ENCODE measurements at places on chromosomes 1 and 21.

DNA sequence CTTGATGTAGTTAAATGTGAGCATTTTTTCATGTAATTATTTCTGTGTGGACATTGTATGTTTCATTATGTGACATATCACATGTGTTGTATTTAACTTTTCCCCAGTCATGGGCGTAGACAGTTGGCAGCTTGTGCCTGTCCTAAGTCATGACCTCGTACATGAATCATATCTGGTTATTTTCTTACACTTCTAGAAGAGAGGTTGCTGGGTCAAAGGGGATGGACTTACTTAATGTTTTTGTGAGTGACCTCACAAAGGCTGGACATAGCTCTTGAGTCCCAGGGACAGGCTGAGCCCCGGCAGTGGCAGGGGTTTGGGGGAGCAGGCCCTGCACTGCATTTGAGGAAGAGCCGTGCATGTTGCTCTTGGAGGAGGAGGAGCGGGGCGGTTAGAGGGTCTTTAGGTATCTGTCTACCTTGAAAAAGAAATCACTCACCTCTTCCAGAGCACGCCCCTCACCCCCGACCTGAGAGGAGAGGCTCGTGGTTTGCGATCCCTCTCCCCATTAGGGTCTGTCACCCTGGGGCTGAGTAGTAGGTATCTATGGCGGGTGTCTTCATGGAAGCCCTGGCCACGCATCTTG lies 16.4 kb downstream of the IFNGR2 start:
- DNase-seq: no peak

DNA sequence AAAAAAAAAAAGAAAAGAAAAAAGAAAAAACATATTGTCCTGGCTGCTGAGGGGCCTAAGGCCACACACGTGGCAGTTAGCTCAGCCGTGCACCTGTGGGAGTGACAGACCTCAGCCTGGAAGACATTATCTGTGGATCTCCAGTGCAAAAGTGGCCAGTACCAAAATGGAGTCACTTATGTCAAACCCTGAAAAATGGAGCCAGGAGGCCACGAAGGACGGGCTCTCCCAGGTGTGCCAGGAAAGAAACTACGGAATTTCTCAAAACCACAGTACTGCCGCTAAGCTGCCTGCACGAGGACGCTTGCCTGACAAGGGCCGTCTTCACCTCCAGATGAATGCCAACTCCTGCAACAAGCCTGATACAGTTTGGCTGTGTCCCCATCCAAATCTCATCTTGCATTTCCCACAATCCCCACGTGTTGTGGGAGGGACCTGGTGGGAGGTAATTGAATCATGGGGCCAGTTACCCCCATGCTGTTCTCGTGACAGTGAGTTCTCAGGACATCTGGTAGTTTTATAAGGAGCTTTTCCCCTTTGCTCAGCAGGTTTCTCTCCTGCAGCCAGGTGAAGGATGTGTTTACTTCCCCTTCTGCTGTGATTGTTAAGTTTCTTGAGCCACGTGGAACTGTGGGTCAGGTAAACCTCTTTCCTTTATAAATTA lies 5.3 kb upstream of the MIB2 start:
- no peak for DNase-seq

- no peak for DNase-seq
Observed at GRCh38 chr1:33930346-33931110, 66.6 kb downstream of the HMGB4 start.

DNA sequence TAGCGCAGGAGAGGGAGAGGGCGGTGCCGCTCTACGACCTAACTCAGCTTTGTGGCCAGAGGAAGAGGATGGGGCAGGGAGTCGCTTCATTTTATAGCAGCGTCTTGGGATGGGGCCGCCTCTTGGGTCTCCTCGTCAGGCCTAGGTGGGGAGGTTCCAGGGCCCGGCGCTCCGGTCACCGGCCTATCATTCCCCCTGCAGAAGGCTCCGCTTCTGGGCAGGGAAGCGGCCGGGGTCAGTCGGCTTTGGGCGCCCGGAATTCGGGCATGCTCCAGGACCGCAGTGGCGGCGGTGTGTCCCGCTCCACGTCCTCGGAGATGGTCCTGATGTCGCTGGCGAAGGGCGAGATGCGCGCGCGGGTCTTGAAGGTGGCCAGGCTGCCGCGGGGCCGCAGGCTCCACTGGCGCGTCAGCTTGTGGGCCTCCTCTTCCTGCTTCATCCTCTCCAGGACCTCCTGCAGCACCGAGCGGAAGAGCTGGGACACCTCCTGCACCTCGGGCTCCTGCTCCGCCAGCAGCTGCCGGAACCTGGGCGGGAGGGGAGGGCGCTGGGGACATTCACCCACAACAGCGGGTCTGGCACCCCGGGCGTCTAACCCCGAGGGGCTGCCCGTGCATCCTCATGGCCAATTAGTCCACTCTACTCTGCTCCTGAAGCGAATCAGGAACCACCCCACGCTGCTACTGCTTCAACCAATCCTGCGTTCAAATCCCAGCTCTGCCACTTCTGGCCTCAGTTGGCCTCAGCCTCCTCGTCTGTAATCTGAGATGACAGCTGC lies 13.0 kb downstream of the RD3 start:
- DNase-seq: no peak

- no peak for DNase-seq
Observed at GRCh38 chr21:36980280-36981048, 14.0 kb upstream of the HLCS start.

- DNase-seq: no peak
Observed at GRCh38 chr1:184052194-184052559, 647 bp downstream of the TSEN15 start.

DNA sequence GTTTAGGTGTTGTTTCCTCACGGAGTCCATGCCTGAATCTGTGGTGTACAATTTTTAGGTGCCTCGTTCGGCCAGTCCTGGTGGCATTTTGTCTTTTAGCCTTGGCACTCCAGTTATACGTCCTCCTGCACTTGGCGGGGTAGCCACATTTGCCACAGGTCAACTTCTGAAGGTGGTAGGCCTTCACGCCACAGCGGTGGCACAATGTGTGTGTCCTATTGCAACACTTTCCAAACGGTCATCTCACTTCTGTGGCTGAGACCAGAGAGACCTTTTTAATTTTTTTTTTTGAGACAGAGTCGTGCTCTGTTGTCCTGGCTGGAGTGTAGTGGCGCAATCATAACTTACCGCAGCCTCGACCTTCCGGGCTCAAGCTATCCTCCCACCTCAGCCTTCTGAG lies 49.1 kb downstream of the CAMTA1 start:
- DNase-seq: no peak

- DNase-seq: no peak
Observed at GRCh38 chr1:198185759-198186158, 29.0 kb downstream of the NEK7 start.

GRCh38 chr1:28720376-28720775 lies 16.4 kb upstream of the YTHDF2 start:
- no peak for DNase-seq

- DNase-seq: no peak
Observed at GRCh38 chr1:207174913-207175312, 70.9 kb downstream of the C4BPA start.

DNA sequence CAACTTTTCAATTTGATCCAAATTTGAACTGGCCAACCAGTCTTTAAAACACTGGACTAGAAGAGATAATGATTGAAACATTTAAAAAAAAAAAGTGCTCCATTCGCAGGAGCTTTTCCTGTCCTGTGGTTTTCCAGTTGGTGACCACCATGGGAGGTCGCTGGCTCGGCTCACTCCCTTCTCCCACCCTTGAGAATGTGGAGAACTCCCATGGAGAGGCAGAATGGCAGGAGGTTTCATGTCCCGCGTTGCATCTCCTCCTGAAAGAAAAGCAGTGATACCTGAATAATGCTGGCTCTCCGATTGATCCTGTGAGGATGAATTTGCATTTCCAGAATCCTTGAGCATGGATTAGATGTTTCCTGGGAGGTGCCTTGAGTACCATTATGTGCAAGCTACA lies 16.5 kb upstream of the MPZL1 start:
- no peak for DNase-seq

GRCh38 chr1:108913105-108913948 lies 36.5 kb downstream of the GPSM2 start:
- DNase-seq: no peak

GRCh38 chr1:172537366-172537765 lies 4.4 kb downstream of the SUCO start:
- DNase-seq: no peak

DNA sequence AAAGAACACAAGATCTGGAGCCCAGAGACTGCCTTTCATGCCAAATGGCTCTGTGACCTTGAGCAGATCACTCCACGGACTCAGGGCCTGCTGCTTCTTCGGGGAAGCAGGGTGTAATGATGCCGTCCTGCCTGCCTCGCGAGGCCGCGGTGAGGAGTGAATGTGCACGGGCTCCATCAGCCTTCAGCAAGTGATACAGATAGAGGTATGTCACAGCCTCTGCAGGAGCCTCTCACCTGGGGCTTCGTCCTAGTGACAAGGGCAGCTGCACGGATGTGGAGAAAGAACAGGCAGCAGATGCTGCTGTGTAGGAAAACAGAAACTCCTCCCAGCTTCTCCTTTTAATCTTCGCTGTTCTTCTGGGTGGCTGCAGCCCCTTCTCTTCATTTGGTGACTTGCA lies 127.5 kb downstream of the KCNN3 start:
- no peak for DNase-seq

DNA sequence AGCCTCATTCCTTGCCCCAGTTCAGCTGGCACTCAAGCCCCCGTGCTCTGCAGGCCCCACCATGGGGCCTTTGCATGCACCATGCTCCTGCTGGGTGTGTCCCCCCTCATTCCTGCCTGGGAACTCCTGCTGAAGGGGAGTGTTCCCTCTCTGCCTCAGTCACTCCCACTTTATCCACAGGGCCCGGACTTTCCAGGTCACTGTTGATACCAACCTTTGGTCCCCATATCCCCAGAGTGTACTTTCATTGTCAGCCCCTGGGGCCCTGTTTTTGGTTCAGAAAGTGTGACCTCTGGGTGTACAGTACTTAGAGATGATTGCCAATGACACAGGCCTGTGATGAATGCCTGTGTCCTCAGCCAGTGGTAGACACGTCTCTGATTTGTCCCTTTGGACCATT lies 2.9 kb downstream of the TTC22 start:
- DNase-seq: no peak

DNA sequence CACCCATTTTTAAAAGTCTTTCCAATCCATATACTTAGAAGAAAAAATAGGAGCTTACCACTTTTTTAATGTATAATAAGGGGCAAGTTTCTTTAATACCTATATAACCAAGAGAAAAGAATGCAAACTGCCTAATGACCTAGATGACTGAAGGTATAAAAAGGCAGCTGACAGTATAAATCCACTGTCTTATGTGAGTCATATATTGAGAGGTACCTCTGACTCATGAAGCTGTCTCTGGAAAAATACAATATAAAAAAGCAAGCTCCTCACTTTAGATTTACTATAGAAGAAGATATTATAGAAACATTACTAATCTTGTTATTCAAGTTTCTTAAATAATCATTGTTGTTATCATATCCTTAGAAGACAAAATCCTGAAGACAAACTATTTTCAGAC lies 144.2 kb downstream of the VAV3 start:
- no peak for DNase-seq

DNA sequence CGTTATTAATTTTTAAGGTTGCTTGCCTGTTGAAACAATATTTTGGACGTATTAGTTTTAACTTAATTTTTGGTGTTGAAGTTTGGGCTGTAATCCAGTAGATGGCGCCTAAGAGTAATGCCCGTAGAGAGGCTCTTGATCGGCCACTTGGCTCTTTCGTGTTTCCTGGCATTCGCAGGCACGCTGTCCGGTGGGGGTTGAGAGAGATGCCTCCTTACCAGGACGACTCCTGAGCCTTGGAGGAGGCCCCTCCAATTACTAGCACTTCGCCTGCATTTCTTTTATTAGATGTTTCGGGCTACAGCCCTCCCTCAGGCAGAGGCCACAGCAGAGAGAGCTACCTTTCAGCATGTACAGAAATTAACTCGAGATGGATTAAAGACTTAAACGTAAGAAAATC lies 12.0 kb downstream of the OR2M4 start:
- peak; percentile 0 for DNase-seq

- no peak for DNase-seq
Observed at GRCh38 chr21:36640721-36641244, 58.1 kb upstream of the SIM2 start.

DNA sequence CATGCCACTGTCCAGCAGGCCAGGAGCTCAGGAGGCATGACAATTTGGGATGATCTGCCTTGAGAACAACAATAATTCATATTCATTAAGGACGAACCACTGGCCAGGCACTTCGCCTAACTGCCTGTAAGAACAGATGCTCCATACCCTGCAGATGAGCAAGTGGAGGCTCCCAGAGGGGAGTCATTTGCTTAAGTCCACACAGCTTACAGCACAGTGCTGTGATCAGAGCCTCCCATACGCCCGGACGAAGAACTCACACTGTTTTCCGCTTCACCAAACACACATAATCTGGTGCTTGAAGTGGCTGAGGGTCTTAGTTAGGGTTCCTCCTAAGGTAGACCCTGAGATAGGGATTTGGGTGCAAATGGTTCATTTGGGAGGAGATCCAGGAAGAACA lies 93.4 kb upstream of the KLHDC7A start:
- DNase-seq: no peak

DNA sequence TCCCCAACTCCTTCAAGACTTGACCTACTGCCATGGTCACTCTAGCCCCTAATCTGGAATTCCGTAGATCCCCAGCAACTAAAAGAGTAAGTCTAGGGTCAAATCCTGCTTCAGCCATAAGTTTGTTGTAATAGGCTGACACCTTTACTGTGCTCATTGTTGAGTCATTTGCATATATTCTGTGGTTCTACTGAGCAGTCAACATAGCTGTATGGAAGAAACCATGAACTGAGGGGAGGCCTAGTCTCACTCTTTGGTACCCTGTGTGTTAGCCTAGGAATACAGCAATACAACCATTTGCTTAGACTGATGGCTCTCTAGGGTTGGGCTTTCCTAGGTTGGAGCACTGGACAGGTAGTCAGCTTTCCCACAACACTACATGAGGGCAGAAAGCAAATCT lies 23.6 kb upstream of the SLC35D1 start:
- no peak for DNase-seq

DNA sequence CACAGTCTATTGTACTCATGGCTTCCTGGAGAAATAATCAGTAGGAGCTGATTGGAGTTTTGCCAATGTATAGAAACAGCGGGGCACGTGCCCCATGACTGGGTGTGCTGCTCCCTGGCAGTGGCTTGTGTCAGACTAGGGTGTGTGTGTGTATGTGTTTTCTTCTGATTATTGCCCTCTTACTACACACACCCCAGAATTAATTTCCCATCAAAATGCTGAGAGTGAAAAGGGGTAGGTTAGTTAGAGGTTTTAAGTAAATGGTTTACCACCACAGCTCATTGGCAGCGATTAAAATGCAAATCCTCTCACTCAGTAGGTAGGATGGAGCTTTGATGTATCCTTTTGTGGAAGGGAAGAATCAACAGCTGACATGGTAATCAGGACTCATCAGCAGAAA lies 29.9 kb downstream of the HHAT start:
- no peak for DNase-seq

DNA sequence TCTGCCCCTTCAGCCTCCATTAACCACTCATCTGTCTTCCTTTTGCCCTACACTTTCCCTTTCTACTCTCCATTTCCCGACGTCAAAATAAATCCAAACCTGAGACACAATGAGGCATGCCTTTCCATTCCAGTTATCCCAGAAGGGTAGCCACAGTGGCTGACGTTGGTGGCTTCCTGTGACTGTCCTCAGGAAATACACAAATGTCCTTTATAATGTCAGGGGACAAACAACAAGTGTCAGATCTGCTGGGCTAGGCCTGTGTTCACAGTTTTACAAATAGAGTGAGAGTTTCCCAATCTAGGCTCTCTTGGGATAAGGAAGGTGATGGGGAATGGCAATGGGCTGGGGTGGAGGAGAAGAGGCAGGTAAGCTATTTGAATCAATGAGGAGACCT lies 135.3 kb downstream of the BRINP2 start:
- no peak for DNase-seq

- DNase-seq: no peak
Observed at GRCh38 chr21:41011098-41011731, 156.7 kb upstream of the BACE2 start.
